Left forelimb (tissue), 1 donor: ENCODE measurements at places on chromosomes 7 and 10.

DNA sequence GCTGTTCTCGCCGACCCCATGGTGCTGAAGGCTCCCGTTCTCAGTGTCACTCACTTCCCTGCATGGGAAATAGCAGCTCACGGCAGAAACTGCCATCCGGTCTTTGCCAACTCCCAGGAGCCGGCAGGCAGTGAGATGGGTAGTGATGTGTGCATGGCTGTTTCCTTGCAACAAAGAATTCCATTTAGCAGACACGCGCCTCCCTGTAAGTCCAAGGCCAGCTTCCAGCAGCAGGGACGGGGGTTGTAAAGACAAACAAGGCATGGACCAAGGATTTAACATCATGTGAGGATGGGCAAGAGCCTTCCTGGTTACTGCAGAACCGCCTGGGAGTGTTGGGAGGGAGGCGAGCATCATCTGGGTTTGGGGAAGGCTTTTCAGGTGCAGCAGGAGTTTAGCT lies 273.1 kb downstream of the GLRX3 start:
- no peak for DNase-seq

- no peak for DNase-seq
Measured at GRCh38 chr7:153452661-153453060, 599.5 kb upstream of the DPP6 start.

DNA sequence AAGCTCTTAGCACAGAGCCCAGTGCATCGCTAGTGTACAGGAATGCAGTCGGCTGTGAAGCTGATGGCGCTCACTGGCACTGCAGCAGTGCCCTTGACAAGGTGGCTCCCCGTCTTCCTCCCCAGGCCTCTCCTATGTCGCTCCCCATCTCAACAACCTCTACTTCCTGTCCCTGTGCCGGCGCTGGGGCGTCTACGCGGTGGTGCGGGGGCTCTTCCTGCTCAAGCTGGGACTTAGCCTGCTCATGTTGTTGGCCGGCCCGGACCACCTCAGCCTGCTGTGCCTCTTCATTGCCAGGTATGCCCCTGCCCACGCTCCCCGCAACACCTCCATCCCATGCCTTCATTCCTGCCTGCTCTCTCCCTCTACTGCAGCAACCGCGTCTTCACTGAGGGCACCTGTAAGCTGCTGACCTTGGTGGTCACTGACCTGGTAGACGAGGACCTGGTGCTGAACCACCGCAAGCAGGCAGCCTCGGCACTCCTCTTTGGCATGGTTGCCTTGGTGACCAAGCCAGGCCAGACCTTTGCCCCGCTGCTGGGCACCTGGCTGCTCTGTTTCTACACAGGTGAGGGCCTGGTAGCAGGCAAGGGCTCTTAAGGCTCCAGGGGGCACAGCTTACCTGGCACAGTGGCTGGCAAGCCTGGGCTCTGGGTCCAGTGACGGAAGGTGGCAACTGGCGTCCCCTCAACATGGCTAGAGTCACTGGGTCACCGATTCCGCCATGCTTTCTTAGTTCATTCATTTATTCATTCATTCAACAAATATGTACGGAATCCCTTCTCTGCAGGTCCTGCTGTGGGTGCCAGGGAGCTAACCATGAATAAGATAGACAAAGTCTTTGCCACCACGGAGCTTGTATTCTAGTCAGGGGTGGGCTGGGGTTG lies 22.3 kb upstream of the C10orf95 start:
- no peak for DNase-seq

DNA sequence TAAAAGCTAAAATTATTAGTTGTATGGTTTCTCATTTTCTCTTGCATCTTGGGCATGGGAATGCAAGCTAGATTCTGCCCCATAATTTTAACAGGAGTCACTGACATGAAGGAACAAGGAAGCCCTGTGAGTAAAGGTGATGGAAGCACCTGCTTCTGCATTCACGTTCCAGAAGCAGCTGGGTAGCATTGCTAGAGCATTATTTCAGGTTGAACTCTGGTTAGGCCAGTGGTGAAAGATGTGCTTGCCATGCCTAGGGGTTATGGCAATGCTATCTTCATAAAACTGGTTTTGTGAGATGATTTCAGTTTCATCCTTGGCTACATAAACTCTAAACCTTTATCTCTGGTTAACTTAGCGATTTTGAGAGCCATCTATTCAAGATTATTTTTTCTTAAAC lies 151.4 kb downstream of the TFEC start:
- no peak for DNase-seq

DNA sequence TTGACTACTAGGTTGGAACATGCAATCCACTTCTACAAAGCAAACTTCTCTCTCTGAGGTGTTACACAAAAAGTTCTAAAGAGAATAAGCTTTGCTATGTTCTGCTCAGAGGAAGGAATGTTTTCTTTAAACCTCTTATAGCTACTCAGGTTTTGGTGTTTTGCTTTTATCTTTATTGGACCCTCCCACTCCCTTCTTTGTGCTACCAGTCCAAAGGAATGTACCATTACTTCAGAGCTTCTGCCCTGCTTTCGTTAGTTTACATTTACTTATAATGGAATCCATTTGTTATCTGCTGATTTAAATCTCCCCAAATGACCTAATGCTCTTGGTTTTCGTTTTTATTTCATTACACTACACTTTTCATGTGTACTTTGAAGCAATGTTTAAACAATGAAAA lies 154.9 kb downstream of the ATE1 start:
- no peak for DNase-seq

DNA sequence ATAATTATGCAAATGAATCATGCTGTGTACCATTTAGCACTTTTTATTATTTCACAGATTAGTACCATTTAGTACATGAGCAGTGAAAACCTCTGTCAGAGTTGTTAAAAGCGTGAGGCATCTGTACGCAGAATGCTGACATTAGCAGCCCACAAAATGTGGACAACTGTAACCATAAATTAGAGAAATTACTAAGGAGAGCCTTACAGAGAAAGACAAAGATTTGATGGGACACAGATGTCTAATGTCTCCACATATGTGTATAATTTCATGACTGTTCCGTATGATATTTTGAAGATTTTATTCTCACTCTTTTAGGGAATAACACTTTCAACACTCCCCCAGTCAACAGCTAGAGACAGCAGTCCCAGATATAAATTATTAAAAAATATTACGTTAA lies 414.0 kb upstream of the ANKRD30A start:
- no peak for DNase-seq

DNA sequence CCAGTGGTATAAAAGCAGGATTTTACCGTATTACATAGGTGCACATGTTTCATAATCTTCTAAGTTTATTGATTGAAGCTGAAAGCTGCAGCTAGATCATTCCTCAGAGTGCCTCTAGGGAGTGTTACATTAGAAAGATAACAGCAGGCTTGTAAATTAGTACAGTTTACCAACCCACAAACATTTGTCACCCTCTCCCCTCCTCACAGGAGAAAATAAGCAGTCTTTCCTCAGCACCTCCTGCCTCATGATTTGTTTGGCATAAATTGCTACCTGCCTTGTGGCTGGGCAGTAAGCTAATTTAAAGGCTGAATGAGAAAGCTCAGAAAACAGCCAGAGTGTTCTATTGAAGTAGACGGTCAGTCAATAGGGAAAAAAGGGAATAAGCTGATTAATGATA lies 74.2 kb downstream of the NXPH1 start:
- DNase-seq, result no peak

GRCh38 chr10:84406561-84406960 lies 78.2 kb downstream of the CCSER2 start:
- DNase-seq, result no peak

DNA sequence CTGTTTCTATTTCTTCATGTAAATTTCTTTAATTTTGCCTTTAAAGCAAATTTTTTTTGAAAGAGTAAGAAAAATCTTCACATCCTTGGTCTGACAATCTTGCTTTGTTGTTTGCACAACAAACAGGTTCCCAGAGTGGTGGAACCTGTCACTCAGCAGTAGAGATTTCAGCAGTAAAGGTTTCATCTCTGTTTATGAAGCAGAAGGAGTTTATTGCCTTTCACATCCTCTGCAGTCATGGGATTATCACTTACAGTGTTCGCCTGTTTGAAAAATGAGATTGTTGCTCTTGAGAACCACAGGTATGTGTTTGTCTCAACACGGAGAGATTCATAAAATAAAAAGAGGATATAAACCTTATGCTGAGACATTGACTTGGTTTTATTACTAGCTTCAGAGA lies 342.6 kb downstream of the IPMK start:
- DNase-seq, result no peak

GRCh38 chr7:129470411-129470810 lies 31.9 kb upstream of the SMKR1 start:
- no peak for DNase-seq

GRCh38 chr7:44150466-44150832 lies 9.3 kb upstream of the MYL7 start:
- no peak for DNase-seq

GRCh38 chr10:127399668-127400067 lies 149.4 kb upstream of the NPS start:
- DNase-seq, result no peak

DNA sequence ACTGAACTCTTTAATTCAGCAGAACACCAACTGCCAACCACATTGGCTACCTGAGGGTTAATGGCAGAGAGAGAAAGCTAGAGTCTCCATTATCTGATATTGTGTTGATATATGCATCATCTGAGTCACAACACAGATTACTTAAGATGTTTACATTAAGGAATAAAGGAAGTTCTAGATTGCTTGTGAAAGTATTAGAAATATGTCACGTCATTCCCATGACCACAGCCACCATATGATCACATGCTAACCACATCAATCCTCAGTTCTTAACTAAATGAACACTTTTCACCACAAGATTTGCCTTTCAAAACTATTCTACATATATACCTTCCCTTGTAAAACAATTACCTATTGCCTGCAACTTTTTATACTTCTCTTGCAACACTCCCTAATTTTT lies 337.9 kb downstream of the FGFR2 start:
- DNase-seq, result no peak

DNA sequence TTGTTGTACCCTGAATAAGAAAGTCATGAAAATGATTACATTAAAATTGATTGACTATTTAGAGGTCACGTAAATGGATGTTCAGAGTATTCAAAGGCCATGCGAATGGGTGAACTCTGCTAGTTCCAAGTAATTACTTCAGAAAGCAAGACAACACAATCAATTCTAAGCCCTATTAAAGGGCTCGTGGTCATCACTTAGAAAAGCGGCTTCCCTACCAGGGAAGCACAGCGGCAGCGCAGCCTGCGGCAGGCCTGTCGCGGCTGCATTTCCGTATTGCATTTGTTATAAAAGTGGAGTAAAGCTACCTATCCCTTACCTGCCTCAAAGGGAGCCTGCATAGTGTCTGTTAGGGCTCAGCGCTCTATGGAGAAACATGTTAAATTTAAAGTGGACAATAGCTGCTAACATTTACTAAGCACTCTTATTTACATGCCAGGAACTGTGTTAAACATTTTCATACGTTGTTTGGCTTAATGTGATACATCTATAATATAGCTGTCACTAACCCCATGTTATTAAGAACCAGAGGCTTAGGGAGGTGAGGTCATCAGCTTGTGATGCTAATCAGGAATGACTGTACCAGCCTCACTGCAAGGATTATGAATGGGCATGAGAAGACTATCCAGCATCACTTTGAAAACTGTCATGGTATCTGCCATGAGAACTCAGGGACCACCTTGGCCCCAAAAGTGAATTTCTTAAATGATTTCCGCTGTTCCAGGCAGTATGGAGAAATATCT lies 187.5 kb downstream of the CELF2 start:
- no peak for DNase-seq
